ENCODE measurements at places on chromosomes 11 and 22.

DNA sequence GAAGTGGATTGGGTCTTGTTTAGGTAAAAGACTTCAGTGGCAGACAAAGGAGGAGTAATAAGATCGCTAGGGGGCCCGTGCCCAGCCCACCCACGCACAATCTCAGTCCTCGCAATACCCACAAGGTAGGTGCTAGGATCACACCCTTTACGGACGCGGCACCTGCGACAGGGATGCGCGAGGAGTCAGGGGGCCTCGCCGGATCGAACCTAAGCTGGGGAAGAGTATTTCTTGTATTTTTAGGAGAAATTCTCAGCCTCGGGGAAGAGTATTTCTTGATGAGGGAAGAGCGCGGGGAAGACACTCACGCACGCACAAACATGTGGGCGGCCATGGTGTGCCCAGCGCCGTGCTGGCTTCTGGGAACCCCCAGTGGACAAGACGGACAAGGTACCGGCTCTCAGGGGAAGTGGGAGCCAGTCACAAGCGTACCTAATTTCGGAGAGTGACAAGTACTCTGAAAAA lies 745 bp upstream of the FAM118A start:
- no peak for DNase-seq

DNA sequence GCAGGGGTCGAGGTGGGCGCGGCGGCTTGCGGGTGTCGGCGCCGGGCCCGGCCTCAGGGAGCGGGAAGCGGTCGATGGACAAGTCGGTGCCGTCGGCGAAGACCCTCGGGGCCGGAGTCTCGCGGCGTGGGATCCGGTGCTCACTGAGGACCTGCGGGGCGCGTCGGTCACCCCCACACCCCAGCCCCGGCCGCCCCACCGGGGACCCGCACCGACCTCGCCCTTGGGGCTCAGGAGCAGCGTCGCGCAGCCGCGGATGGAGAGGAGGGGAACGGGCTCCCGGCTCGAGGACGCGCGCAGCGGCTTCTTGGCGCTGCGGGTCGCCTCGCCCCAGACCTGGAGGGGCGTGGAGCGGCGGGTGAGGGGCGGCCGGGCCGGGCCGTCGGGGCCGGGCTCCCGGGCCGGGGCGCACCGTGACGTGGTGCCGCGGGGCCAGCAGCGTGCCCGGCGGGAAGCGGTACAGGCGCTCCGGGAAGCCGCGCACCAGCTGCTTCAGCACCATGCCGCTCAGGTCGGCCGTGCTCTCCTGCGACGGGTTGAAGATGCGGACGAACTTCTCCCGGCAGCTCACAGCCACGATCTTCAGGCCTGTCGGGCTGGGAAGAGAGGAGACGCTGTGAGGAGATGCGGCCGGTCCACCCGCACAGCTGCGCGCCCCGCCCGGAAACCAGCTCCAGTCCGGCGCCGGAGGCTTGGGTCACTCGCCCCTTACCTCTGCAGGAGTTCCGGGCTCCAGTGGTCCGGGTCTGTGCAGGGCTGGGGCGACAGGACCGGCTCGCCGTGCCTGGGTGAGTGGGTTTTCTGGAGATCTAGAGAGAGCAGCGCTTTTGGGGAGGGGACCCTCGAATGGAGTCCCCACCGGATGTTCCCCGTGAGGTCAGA lies 4.5 kb downstream of the LMNTD2 start:
- no peak for DNase-seq

GRCh38 chr11:77146261-77147035 lies 18.4 kb downstream of the MYO7A start:
- no peak for DNase-seq

DNA sequence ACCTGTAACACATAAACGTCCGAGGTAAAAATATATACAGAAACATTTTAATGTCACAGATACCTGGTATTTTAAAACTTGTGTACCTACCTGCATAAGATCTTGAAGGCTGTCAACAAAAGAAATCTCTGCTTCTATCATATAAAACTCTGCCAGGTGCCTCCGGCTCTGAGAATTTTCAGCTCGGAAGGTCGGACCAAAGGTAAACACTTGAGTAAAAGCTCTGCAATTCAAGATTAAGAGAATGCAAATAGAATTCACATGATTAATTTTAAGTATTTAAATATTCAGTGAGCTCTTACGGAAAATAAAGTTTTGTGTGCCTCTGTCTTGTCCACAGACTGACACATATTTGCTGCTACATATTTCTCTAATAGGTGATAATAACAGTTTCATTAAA lies 75.4 kb upstream of the GAB2 start:
- no peak for DNase-seq

GRCh38 chr22:45270095-45271020 lies 14.4 kb upstream of the UPK3A start:
- no peak for DNase-seq

DNA sequence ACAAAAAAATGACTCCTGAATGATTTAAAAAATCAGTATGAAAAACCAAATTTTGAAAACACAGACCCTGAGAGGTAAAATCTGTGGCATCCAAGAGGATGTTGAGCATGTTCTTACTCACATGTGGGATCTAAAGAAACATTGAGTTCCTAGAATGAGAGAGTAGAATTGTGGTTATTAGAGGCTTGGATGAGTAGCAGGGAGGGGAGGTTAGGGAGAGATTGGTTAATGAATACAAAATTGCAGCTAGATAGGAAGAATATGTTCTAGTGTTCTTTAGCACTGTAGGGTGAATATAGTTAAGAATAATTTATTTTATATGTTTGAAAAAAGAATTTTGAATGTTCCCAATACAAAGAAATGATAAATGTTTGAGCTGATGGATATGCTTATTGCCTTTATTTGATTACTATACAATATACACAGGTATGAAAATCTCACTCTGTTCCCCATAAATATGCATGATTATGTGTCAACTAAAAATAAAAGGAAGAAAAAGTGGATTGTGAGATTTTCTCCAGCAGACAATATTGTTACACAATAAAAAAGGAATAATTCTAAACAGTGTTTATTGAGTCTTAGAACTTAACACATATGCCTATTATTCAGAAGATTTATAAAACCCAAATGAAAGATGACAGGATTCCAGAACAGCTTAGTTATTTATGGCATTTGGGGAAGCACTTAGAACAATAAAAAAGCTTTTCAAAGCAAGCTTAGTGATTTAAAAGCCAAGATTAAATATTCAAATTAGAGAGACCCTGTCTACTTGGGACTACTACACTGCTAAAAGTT lies 28.7 kb downstream of the MS4A2 start:
- DNase-seq = no peak

DNA sequence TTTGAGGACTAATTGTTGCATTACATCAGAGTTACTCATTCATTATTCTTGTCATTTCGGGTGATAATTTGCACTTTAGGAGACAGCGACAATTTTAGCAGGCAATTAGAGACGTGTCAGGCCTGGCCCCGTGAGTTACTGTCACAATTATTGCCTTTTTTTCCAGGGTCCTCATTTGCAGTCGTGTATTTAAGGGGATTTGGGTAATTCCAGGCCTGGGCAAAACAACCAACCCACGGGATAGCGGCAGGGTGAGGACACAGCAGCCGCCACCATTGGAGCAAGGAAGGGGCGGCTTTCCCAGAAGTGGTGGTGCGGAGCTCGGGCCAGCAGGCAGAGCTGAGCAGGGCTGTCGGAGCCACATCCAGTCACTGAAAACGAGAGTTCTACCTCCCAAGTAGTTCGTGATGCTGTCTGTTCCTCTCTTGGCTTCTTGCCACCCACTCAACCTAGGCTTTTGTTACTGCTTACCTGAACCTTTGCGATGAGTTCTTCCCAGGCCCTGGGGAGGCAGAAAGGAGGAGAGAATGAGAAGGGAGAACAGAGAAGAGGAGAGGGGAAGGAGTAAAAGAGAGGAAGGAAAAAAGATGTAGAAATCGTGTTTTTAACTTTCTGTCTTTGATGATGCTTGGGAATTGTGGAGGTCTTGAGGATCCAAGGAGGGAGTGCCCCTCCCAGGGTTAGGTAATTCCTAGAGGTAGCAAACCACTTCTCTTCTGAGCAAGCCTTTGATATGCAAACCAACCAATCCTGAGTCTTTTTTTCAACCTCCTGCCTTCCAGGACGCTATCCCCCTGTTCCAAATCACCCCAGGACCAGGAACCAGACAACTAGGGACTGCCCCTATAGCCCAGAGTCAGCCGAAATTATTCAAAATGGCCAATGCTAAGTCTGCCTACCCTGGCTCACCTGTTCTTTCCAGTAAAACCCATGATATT lies 236.1 kb downstream of the MIAT start:
- DNase-seq = no peak

- DNase-seq = no peak
Observed at GRCh38 chr22:39873965-39874364, 19.6 kb downstream of the ENTHD1 start.
